Left lung (tissue), 14 donors: ENCODE measurements at places on chromosomes 3 and 15. TPM values are rescaled to one million over a fixed set of nuclear protein-coding genes. Genes with fewer than 3 reads are reported as not detected.

DNA sequence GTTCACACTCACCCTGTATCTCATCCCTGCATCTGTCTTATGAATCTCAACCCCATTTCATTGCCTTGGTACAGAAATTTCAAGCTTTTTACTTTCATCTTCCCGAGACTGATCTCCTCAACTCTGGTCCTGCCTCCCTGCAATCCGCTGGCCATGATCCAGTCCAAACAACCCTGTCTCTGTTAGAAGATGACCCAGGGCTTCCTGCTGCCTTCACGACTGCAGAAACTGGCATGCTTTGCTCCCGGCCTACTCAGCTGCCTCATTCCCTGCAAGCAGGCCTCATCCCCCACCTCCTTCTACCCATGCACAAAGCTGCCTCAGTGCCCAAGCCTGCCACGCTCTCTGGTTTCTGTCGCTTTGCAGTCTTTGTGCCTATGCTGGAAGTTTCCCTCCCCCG is 12.4 kb downstream of the HES1 start:
- DNase-seq: no peak

DNA sequence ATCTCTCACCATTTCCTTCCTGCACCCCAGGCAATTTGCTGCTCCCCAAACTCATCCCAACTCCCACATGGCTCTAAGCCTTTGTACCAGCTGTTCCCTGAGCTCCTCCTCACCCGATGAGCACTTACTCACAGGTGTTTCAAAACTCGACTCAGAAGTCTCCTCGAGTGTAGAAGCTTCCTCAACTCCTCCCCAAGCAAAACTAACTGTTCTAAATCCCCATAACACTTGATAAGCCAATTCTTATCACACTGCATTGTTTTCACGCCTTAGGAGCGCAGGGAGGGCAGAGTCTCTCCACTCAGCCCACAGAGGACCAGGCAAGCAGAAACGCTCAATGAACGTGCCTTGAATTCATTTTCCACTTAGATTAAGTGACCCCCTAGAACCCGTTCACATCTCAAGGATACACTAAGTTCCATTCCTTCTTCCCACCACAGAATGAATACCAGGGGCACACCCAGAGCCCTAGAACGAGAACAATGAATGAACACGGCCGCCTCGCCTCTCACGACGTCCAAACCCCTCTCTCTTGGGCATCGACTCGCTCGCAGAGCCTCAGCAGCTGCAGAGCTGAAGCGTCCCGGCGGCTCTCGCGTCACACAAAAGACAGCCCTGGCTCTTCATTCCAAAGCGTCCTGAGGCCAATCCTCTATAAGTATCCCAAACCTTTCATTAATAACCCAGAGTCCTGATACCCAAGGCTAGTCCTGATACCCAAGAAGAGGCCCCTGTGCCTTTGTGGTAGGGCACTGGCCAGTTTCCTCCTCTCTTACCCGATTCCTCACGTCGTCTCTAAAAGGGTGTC is 1.1 kb downstream of the RAF1 start:
- DNase-seq: peak; percentile 84

GRCh38 chr3:141279077-141279967 is 47.7 kb downstream of the PXYLP1 start:
- DNase-seq: no peak

- no peak for DNase-seq
These were observed 71.1 kb upstream of the SLC24A5 start for GRCh38 chr15:48049736-48050135.

- no peak for DNase-seq
These were observed 111.8 kb upstream of the LYSMD4 start for GRCh38 chr15:99845009-99845408.

The ACKR4 gene
- total RNA-seq: 4.8 TPM

The SLC38A3 gene
- total RNA-seq: not detected
